ENCODE measurements at places on chromosomes 16 and 17. TPM values are rescaled to one million over a fixed set of nuclear protein-coding genes. Genes with fewer than 3 reads are reported as not detected.
A peak's percentile ranks its signal among the peaks of the same experiment; 100 is the strongest.

INO80E gene
- polyA plus RNA-seq, result 46.2 TPM

TIMP2 gene
- polyA plus RNA-seq, result 138 TPM

RPL19 gene
- polyA plus RNA-seq, result 1,651 TPM

C16orf54 gene
- polyA plus RNA-seq, result 0.32 TPM

ASIC2 gene
- 2.5 TPM for polyA plus RNA-seq

TMEM238L gene
- 3.3 TPM for polyA plus RNA-seq

TMEM231 gene
- polyA plus RNA-seq, result 22.1 TPM

GRCh38 chr16:66088681-66089080, 277.8 kb upstream of the CDH5 start:
- no peak for DNase-seq

- DNase-seq, result no peak
Observed at GRCh38 chr17:72165867-72166439, 45.1 kb downstream of the SOX9 start.

GRCh38 chr17:51372345-51373004, 112.1 kb downstream of the UTP18 start:
- no peak for DNase-seq

DNA sequence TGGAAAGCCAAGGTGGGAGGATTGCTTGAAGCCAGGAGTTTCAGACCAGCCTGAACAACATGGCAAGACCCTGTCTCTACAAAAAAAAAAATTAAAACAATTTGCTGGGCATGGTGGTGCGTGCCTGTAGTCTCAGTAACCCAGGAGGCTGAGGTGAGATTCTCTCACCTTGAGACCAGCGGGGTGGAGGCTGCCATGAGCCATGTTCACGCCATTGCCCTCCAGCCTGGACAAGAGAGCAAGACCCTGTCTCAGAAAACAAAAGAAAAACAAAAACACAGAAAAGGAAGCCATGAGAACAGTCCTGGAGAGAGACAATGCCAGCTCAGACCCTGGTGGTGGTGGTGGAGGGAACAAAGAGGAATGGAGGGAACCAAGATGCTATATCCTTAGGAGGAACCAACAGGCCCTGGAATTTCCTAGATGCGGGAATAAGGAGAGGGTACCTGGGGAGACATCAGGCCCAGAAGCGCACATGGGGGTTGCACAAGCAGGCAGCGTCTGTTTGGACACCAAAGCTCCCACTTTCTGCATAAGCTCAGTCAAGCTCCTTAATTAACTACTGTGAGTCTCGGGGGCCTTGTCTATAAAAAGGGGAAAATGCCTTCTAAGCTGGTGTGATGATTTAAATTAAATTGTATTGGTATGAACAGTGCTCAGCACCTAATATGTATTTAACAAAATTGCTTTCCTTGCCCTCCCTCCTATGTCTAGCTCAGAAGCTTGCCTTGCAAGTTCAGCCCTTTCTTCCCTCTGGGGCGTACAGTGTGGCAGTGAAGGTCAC, 143.8 kb downstream of the CCT6B start:
- DNase-seq, result no peak

DNA sequence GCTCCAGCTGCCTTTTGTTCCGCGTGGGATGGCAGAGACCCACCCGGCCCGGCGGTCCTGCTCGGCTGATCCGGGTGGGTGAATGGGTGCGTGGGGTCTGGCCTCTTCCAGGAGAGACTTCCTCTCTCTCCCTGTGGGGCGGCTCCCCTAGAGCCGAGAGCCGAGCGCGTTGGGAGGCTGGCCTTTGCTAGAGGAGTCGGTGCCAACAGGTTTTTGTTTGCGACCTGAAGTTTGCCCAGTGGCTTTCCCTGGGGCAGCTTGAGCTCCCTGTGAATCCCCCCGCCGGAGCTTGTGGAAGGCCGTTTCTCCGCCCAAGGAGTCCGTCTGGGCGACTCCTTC, 970 bp downstream of the EPN2 start:
- no peak for DNase-seq

- no peak for DNase-seq
Observed at GRCh38 chr17:28166478-28166877, 124.0 kb downstream of the NLK start.

DNA sequence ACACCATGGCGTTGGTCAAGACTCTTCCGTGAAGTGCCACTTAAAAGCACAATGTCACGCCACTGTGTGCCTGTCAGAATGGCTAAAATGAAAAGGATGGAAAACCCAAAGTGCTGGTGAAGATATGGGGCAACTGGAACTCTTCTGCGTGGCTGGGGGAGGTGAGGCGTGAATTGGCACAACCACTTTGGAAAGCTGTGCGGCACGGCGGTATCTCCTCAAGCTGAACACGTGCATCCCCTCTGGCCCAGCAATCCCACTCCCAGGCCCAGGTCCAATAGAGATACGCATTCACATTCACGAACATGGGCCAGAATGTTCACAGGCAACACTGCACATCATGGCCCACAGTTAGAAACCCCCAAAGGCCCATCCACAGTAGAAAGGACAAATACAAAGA, 8.9 kb downstream of the DUSP3 start:
- DNase-seq, result no peak

GRCh38 chr17:8068736-8069586, 18.6 kb downstream of the ALOX12B start:
- no peak for DNase-seq

- DNase-seq, result no peak
Observed at GRCh38 chr17:6075050-6075449, 4.9 kb downstream of the WSCD1 start.

DNA sequence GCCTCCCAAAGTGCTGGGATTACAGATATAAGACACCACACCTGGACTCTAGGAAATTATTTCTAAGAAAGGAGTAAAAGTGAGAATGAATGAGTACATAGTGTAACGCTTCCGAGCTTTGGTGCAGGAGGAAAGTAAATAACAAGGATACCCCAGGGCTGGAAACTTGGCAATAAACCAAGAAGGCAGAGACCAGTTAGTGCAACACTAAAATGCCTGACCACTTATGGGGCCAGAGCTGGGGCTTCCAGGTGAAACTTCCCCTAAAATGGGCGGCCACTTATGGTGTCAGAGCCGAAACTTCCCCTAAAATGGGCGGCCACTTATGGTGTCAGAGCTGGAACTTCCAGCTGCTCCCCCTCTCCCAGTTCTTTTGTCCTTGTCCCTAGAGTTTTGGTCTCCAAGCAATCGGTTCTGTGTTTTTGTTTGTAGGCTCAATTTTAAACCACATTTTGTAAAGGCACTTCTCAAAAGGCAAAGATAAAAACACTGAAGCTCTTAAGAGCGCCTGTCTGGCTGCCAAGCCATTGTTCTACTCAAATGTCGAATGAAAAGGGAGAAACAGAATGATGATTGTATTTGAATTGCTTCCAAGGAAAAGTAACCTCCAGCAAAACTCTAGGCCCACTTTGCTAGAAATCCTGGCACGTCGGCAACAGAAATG, 63.9 kb downstream of the NXN start:
- DNase-seq, result no peak

DNA sequence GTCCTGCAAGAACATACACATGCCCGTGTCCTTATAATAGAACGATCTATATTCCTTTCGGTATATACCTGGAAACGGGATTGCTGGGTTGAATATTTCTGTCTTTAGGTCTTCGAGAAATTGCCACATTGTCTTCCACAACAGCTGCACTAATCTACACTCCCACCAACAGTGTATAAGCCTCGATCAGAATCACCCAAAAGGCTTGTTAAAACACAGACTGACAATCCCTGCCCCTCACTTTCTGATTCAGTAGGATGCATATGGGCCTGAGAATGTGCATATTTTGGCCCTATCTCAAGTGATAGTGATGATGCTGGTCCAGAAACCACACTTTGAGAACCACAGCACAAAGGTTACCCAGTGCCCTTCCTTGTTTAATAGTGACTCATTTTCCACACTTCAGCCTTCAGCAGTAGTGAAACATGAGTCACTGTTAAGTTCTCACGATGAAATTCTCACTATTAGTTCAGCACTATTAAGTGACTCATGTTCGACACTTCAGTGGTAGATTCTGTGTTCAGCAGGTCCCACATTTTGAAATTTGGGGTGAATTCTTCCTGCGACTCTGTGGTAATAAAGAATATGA, 215.6 kb downstream of the GRIN2A start:
- DNase-seq, result no peak

GRCh38 chr16:62038225-62038624, 2.0 kb upstream of the CDH8 start:
- DNase-seq, result no peak

- no peak for DNase-seq
Observed at GRCh38 chr17:43855061-43855460, 8.1 kb downstream of the CD300LG start.

GRCh38 chr17:72146371-72146770, 25.6 kb downstream of the SOX9 start:
- no peak for DNase-seq

DNA sequence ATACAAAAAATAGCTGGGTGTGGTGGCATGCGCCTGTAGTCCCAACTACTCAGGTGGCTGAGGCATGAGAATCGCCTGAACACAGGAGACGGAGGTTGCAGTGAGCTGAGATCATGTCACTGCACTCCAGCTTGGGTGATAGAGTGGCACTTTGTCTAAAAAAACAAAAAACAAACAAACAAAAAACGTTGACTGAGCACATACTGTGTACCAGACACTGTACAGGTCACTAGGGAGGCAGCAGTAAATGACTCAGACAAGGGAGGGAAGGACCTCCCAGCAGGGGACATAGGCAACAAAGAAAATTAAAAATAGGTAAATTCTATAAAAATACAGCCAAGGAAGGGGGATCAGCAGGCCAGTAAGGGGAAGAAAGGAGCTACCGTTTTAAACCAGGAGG, 64.3 kb downstream of the SOCS1 start:
- DNase-seq, result no peak

DNA sequence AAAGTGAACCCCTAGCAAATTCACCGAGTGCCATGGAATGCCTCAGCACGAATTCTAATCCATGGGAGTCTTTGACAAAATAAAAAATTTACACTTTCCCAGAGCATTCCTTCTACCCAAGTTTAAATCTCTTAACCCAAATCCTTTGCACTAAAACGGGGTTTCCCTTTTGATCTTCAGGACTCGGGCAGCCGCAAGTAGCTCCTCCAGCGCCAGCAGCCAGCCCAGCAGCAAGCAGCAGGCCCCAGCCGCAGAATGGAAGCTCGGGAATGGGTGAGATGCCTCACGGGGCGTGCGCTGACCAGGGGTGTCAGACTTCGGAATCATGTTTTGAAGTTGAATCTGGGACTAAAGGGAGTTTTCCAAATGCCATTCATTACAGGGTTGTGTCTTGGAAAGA, 42.4 kb downstream of the RPA1 start:
- no peak for DNase-seq

GRCh38 chr17:59093702-59094231, 12.9 kb downstream of the TRIM37 start:
- peak; percentile 60 for DNase-seq

GRCh38 chr16:73846356-73846755, 450.3 kb upstream of the PSMD7 start:
- DNase-seq, result peak; percentile 8

DNA sequence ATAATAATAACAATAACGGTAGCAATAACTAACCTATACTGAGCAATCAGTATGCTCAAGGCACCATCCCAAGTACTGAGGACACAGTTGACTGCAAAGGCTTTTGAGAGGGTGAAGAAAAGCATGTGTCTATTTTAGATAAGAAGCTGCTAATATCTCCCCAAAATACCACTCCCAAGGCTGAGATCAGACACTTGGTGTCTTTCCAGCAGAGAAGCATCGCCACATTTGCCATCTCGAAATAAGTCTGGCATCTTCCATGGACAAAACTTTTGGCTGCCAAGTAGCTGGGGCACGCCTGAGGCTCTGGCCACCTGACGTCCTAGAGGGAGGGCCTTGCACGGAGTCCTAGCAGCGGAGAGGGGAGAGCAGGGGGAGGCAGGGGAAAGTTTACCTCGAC, 39.0 kb downstream of the ZNF423 start:
- no peak for DNase-seq

DNA sequence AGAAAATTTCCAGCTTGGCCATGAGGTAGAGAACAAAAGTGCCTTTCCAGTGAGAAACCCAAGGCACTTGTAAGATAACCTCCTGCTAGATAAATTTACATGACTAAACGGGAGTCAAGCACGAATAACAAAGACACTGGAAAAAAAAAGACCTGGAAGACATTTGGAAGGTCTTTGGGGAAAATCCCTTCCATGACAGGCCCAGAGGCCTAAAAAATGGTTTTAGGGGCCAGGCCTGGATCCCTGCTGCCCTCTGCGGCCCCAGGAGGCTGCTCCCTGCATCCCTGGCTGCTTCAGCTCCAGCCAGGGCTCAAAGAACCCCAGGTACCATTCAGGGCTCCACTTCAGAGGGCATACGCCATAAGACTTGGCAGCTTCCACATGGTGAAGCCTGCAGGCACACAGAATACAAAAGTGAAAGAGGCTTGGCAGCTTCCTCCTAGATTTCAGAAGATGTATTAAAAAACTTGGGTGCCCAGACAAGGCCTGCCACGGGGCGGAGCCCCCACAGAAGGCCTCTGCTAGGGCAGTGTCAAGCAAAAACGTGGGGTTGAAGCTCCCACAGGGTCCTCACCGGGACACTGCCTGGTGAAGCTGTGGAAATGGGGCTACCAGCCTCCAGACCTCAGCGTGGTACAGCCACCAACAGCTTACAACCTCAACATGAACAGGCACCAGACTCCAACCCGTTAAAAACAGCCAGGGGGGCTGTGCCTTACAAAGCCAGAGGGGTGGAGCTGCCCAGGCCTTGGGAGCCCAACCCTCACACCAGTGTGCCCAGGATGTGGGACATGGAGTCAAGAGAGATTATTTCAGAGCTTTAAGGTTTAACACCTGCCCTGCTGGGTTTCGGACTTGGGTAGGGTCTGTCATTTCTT, 77.1 kb downstream of the SDK2 start:
- DNase-seq, result no peak

All from left kidney (tissue), 8 donors.